ENCODE measurements at places on chromosomes 1 and 21.

- DNase-seq: no peak
Observed at GRCh38 chr1:203867802-203868201, 6.4 kb downstream of the SNRPE start.

DNA sequence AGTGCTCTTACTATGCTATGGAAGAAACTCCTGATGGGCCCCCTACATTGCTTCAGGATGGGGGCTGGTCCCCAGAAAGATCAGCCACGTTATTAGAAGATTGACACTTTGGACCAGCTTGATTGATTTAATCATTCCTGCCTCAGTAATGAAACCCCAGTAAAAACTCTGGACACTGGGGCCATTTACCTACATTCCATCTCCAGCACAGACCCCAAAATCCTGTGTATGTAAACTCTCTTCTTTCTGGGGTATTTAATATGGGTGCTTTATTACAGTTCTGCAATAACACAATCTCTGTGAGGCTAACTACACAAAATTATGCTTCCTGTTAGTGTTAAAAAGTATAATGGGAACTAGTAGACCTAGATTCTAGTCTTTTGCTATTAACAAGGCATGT, 96.6 kb downstream of the KCNK1 start:
- no peak for DNase-seq

DNA sequence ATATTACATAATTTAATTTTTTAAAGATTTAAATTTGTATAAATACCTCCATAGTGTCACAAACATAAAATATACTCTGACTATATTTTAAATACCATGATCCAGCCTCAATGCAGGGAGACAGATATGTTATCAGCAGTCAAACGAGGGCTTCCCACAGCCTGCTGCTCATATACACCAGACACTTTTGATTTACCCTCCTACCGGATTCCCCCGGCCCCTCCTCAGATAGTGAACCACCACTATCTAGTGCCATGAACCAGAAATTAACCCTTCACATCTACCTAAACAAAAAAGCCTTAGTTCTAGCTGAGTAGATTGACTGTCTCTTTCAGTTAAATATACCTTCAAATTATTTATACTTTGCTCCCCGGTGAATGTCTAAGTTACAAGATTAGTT, 52.4 kb upstream of the C1orf53 start:
- no peak for DNase-seq

- DNase-seq: no peak
Observed at GRCh38 chr1:206544562-206545257, 37.4 kb downstream of the RASSF5 start.

DNA sequence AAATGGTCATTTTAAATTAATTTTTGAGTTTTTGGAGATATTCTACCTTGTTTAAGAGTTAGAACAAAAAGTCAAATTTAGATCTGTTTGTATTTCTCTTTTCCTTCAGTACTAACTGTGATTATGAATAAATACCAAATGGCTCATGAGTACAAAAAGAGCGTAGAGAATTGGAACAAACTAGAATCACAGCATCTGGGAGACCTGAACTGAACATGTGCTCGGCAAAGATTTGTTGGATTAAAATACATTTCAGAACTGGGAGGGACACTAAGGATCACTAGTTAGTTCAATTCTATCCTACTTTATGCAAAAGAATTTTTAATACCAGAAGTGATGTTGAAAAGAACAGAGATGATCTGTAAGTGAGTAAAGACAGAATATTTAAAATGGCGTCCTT, 19.5 kb downstream of the OLFM3 start:
- DNase-seq: no peak

GRCh38 chr1:180560200-180560867, 1.6 kb downstream of the OVAAL start:
- no peak for DNase-seq

DNA sequence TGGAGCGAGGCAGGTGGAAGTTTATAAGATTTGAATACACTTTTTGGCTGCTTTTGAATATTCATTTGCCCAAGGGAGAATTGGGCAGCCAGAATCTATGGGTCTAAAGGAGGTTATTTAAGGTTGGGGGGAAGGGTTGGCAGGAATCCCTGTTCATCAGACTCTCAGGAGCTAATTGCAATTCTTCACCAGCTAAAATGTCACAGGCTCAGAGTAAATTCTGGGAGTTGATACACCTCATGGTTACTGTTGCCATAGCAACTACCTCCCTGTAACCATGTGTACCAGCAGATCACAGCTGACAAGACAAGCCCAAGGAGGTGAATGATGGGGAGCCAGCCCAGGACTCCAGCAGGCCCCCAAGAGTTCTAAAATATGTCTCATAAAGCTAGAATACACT, 75.5 kb downstream of the CAMK2N1 start:
- no peak for DNase-seq

DNA sequence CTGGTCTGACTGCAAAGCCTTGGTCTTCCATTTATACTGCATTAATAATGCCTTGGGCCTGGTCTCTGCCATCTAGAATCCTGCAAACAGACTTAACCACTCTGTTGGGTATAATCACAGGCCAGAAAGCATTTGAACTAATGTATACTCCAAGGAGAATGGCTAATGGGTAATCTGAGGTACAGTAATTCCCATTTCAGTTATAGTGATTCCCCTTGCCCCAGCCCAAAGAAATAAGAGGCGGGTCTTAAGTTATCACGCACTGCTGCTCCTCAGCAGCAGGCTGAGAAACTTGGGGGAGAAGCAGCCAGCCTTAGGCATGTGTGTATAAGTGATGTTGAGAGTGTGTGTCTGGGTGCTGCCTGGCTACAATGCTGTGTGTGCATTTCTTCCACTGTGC, 2.4 kb downstream of the LPAR3 start:
- DNase-seq: no peak
